ENCODE measurements at places on chromosomes 12 and 14.

DNA sequence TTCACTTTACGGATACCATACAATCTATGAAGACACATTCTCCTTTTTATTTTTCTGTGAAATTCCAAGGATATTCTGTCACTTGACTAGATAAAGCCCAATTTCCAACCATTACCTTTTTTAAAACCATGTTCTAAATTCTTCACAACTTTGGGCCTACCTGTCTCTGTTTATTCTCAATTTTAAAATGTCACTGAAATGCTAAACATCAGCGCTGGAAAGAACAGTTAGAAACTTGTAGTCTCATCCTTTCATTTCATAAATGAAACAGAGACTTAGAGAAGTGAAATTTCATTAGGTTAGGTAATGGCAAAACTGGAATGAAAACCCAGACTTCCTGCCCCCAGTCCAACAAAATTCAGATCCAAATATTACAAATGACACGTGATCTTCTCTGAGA is 396.2 kb downstream of the CCDC91 start:
- DNase-seq, result no peak

- DNase-seq, result no peak
These were observed 93.1 kb downstream of the DDHD1 start for GRCh38 chr14:53060046-53060445.

GRCh38 chr12:43294916-43295315 is 257.1 kb downstream of the ADAMTS20 start:
- no peak for DNase-seq

- DNase-seq, result no peak
These were observed 81.1 kb downstream of the PELI2 start for GRCh38 chr14:56199095-56199981.

DNA sequence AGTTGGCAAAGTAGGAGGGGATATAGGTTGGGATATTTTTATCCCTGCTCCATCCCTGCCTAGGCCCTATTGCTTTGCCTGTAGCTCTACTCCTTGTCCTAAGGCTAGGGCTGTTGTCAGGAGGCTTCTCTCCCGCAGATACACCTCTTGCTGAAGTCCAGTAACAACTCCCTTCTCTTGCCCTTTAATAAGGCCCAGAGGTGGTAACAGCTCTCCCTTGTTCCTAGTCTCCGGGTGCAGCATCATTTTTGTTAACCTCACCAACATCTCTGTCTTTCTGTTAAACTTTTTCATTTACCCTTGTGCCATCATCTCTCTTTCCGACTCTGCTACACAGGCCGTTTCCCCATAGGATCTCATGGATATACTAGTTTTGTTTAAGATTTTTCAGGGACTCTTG is 6.3 kb downstream of the ASCL1 start:
- DNase-seq, result no peak

- no peak for DNase-seq
These were observed 33.7 kb downstream of the CPM start for GRCh38 chr12:68899251-68899771.

GRCh38 chr14:68961781-68962584 is 17.1 kb downstream of the ACTN1 start:
- no peak for DNase-seq

DNA sequence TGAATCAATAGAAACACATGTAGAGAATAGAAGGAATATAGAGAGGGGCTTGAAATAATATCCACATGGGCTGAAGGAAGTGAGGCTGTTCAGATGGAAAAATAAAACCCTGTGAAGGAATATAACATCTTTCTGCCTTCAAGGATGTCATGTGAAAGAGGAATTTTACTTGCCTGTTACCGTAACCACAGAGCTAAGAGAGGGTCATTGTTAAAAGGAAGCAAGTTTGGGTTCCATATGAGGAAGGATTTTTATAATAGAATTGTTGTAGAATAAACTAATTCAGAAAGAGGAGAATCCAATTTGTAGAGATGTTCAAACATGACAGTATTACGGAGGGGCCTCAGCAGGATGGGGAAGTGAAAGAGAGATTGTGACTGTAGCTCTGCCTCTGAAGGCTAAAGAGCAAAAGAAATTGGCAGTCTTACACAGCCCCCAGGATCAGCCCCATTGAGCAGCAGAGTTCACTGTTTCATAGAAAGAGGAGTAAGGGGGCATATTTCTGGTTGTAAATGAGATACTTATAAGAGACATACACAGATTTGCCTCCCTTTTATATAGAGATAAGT is 41.8 kb upstream of the PTPRR start:
- no peak for DNase-seq

DNA sequence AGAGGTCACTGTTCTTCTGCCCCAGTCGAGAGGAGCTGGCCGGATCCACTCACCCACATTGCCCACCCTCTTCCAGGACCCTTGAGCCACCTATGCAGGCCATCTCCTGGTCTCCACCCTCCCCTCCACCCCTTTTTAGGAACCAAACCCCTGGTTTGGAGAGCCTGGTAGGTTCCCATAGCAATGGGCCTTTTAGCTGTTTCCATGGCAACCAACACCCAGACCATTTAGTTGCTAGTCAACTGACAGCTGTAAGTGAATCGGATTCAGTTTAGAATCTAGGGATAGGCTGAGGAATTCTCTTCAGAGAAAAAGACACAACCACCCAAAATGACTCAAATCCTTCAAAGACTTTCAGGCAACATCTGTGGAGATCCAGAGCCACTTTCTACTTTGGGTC is 16.5 kb downstream of the NPC2 start:
- no peak for DNase-seq

- DNase-seq, result no peak
These were observed 6.9 kb downstream of the PHETA1 start for GRCh38 chr12:111361717-111362576.

DNA sequence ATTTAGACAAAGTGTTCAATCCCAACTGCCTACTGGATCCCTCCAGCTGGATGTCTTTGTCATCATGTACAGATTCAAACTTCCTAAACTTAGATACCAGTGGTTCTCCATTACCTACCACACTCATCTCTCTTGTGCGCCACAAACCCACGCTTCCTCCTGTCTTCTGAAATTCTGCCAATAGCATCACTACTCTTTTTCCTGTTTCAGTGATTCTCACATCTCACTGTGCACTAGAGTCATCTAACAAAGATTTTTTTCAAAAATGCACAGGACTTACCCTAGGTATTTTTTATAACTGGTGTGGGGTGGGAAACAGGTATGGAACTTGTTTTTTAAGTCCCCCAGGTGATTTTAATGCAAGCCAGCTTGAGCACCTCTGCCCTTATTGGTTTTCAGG is 5.9 kb downstream of the PSMB5 start:
- DNase-seq, result no peak
